Lung (tissue), 17 donors: ENCODE measurements at places on chromosomes 16 and 17. TPM values are rescaled to one million over a fixed set of nuclear protein-coding genes. Genes with fewer than 3 reads are reported as not detected.

The MLX gene
- polyA plus RNA-seq = 61.8 TPM

The HOXB4 gene
- polyA plus RNA-seq = 1.7 TPM

The MT1A gene
- polyA plus RNA-seq = 66.7 TPM

The RNF222 gene
- polyA plus RNA-seq = not detected

The CCDC182 gene
- polyA plus RNA-seq = not detected

The XYLT2 gene
- 11.5 TPM for polyA plus RNA-seq

The PRR29 gene
- polyA plus RNA-seq = 9.3 TPM

The KRTAP1-1 gene
- polyA plus RNA-seq = not detected

The CPHXL2 gene
- polyA plus RNA-seq = not detected

The MFSD6L gene
- polyA plus RNA-seq = 0.85 TPM

DNA sequence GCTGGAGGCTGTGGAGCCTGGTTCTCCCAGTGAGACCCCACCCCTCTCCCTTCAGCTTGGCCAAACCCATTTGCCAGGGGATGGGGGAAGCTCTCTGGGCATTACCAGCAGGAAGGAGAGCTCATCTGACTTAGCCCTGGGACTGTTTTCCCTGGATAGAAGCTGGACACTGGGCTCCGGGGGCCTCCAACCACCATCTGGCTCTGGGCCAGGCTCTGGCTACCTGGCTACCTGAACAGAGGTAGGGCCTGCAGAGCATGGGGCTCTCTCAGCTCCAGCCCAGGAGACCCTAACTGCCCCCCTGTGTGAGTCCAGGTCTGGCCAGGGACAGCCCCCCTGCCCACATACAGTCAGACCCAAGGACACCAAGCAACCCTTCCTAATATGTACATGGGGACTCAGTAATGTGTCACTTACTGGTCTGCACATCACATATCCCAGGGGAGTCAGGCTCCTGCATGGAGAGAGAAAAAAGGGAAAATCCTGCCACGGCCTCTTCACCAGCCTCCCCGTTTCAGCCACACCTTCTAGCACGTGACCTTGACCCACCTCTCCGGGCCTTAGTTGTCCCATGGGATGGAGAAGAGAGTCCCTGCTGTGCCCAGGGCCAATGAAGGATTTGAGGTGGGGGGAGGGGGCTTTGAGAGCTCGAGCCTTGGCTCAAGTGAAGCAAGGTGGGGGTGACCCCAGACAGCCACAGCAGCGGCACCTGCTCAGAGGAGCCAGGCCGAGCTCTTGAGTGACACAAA lies 13.8 kb downstream of the CNGB1 start:
- DNase-seq = no peak

DNA sequence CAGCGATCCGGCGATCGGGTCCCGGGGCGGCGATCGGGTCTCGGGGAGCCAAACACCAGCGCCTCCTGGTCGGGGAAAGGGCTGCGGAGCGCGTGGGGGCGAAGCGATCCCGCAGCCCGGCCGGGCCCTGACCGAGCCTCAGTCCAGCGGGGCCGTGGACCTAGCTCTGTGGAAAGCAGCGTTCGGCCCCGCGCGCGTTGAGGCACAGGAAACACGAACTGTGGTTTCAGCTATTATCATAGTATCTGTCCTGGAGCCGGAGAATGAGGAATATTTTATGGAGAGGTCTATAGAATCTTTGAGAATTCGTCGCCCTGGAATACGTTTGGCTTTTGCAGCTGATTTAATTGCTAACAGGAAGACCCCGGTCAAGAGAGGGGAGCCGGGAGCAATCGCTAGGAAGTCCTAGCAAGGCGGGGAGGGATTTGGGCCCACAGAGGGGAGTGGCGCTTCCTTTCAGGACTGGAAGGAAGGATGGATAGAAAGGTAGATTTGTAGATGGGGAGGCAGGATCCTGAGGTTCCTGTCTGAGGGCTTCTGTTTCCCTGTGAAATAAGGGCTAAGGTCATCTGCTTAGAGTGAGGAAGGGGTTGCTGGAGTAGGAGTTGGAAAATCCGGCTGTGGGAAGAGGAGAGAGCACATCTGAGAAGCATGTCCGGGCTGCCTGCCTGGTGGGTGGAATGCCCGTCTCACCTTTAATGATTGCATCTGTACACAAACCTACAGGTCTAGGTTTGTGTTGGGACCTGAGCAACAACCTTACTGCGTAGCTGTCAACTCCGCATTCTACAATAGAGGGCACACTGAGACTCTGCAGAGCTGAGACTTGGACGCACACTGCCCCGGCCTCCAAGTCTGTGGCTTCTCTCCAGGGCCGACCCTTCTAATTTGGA lies 770 bp downstream of the CCNF start:
- DNase-seq = no peak

DNA sequence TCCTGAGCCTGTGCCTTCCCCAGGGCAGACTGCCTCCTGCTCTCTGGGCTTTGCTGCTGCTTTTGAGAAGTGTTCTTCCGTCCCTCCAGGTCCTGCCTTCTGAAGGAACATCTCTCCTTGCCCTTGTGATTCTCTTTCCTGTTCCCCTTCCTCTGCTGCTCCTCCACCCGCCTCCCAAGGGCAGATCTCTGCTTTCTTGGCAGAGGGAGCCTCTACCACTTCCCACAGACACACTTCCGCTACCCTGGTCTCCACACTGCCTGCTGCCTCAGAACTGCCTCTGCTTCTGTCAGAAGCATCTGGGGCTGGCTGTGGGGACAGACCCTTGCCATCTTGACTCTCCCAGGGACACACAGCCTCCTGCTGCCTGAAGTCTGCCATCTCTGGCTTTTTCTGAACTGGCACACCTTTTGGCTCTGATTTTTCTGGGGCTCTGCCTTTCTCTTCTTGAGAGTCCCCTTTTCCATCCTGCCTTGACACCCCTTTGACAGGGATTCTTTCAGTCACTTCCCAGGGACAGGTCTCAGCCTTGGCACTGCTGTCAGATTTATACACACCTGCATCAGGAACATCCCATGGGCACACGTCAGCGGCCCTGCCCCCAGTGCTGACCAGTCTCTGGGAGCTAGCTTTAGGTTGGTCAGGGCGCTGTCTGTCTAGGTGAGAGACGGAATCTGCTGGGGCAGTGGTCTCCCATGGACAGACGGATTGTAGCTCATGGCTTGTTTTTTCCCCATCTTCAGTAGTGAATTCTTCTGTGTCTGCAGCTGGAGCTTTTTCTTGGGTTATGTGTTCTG lies 16.6 kb downstream of the GPR179 start:
- DNase-seq = no peak

- DNase-seq = no peak
These were observed 62.3 kb downstream of the SSH2 start for GRCh38 chr17:29867643-29868181.

- DNase-seq = no peak
These were observed 13.1 kb downstream of the CDH5 start for GRCh38 chr16:66379571-66379941.

- DNase-seq = no peak
These were observed 12.7 kb downstream of the COG1 start for GRCh38 chr17:73205459-73205961.

- DNase-seq = no peak
These were observed 182.9 kb downstream of the SHISA9 start for GRCh38 chr16:13084331-13084730.

DNA sequence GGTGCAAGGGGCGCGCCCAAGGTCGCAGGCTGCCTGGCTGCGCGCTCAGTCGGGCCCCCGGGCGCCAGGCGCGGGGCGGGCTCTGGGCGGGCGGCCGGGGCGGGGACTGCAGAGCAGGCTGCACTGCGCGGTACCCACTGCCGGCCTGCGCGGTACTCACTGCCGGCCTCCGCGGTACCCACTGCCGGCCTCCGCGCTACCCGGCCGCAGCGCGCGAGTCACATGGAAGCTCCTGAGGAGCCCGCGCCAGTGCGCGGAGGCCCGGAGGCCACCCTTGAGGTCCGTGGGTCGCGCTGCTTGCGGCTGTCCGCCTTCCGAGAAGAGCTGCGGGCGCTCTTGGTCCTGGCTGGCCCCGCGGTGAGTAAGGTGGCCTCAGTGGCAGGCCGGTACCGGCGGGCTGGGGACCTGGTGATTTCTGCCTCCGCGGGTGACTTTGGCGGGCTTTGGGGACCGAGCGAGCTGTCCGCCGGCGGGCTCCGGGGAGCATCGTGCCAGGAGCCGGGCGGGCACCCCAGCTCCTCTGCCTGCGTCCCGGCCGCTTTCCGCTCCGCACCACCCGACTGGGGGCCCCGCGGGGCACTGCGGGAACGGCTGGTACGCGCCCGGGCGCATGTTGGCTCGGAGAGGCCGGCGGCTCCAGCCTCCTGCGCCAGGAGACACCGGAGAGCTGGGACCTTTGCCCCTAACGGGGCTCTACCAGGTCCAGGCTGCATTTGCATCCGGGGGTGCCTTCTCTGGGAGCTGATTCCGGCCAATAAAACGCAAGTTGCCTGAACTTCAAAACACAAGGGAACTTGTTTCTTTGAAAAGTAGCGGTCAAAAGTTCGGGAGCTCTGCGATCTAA lies at the start of gene SLC47A1:
TSS of gene SLC47A1 (plus strand) at position 137 of the 844 bp plus-strand sequence. CDS start at position 223, 86 bp downstream.
- peak; percentile 38 for DNase-seq

- peak; percentile 46 for DNase-seq
These were observed 78.5 kb downstream of the MRC2 start for GRCh38 chr17:62705778-62706597.

DNA sequence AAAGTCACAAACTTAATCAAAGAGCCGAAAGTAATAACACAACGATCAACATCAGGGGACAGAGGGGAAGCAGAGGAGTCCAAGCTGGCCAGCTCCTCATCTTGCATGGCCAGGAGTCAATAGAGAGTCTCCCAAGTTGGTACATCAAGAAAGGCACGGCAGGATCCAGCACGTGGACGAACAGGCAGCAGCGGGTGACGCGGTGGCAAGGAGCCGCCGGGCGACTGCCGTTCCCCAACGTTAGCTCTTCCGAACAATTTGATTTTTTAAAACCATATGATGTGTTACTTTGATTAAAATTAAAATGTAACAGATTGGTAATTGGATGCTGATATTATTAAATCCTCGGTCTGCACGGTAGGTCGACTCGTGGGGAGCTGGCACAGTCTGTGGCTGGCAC lies 81.8 kb upstream of the DOC2B start:
- DNase-seq = no peak

- DNase-seq = peak; percentile 20
These were observed 1.9 kb upstream of the NFAT5 start for GRCh38 chr16:69563605-69564580.

GRCh38 chr16:50472472-50472871 lies 75.7 kb upstream of the NKD1 start:
- DNase-seq = no peak

DNA sequence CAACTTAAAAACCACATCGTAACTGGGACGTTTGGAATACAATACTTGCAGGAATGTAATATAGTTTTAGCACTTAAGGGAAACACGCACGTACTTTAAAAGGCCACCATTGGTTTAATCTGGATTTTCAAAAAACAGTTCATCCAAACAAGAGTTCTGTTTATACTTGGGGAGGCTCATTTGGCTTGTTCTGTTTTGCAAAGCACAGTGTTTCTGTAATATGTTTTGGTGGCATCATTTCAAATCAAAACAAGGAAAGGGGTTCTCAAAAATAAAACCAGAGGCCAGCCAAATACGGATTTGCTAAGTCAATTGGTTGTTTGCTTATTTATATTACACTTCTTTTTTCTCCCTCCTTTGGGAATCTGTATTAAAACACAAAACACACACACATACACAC lies 656.1 kb upstream of the SOX9 start:
- DNase-seq = peak; percentile 53

DNA sequence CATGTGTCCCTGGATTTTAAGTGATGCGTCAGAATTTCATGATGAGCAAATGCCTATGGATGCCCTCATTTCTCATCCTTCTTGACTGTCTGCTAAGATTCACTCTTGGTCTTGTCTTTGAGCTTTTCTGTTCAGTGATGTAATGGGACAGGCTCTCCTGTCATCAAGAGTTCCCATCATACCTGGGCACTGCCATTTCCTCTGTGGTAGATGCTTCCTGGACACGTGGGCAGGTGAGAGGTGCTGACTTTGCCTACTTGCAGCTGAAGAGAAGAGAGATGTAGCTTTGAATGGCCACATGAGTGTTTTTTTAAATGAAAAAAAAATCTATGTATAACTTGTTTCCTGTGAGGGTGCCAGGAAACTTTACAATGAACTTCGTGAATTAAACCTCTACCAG lies 557.7 kb downstream of the MAF start:
- no peak for DNase-seq

DNA sequence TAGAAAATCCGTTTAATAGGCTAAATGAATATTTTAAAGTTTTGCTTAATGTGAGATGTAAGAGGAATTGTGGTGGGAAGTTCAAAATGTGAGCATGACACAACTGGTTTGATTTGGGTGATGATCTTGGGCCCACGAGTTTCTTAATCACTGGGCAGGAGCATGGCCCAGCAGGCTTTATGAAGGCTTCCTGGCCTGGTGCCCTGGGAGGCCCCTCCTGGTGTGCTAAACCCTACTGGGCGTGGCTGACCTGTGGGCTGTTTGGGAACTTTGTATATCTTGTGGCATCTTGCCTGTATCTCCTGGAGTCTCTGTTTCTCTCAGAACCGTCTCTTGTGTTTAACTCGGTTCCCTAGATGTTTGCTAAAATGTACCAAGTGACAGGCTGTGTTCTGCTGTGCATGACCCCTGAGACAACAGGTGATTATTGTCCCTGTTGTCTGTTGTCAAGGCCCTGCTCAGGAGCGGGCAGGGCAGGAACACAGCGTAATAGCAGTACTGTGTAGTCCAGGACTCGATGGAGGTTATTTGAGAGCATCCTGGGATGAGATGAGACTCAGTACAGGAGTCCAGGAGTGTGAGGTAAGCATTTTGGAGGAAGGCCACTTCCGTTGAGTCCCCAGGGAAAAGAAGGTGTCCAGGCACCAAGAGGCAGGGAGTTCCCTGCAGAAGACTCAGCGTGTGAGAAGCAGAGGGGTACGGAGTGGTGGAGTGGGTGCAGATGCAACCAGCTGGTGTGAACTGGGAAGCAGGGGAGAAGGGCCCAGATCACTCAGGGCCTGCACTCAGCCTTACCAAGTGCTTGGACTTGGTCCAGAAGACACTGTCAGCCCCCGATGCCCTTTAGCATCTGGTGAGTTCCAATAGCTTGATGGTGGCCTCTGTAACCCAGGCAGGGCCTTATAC lies 48.5 kb downstream of the B9D1 start:
- no peak for DNase-seq

GRCh38 chr16:58243528-58244004 lies 45.7 kb upstream of the CSNK2A2 start:
- no peak for DNase-seq

DNA sequence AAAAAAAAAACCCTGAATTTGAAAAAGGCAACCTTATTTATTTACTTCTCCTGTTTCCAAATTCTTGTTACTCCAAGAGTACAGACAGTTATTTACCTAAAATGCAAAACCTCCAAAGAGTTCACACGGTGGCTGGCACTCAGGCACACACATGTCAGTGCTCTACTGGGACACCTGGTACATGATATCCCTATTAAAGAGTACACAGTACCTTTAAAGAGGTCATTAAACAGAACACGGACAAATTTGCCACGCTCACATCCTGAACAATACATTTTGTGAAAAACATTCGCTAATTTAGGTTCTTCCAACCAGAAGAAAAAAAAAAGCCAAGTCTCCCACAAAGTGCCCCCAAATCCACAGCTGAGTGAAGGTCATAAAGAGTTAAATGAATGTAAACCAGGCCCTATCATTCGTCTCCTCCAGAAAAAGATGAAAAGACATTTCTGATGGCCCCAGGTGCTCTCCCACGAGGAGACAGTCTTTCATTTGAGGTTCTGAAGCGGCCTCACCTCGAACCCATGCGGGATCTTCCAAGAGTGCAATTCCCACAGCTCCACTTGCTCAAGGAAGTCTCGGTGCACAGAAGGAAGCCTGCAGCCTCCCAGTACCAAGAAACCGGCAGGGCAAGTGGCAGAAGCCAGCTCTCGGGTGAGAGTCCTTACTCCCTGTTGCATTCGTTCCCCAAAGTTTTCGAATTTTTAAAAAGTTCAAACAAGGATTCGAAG lies 993 bp downstream of the ERN1 start:
- peak; percentile 51 for DNase-seq
